ENCODE measurements at places on chromosomes 3 and 15. TPM values are rescaled to one million over a fixed set of nuclear protein-coding genes. Genes with fewer than 3 reads are reported as not detected.

EIF4E3 gene
- total RNA-seq = 34.9 TPM

- no peak for DNase-seq
These were observed 6.1 kb upstream of the MESP2 start for GRCh38 chr15:89770041-89770440.

GRCh38 chr3:161915418-161915750 is 418.8 kb downstream of the OTOL1 start:
- no peak for DNase-seq

GRCh38 chr3:148584438-148584837 is 113.3 kb upstream of the AGTR1 start:
- no peak for DNase-seq

DNA sequence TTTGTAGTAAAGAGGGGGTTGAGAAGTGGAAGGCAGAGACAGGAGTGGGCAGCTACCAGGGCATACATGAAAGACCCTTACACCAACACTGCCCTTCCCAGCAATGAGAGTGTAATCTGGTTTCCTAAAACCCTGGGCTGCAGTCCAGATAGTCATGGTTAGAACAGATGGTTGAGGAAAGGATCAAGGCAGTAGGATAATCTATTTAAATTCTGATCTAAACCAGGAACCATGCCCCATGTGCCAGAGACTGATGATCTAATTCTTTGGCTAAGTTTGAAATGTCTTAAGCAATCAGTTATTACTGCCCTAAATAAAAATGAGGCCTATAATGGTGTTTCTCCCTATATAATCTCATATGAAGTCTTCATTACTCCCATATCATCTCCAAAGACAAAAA is 59.6 kb downstream of the PRTG start:
- no peak for DNase-seq
